MCF 10A (cell line): ENCODE measurements at places on chromosomes 4 and X. TPM values are rescaled to one million over a fixed set of nuclear protein-coding genes. Genes with fewer than 3 reads are reported as not detected.
A peak's percentile ranks its signal among the peaks of the same experiment; 100 is the strongest.

DNA sequence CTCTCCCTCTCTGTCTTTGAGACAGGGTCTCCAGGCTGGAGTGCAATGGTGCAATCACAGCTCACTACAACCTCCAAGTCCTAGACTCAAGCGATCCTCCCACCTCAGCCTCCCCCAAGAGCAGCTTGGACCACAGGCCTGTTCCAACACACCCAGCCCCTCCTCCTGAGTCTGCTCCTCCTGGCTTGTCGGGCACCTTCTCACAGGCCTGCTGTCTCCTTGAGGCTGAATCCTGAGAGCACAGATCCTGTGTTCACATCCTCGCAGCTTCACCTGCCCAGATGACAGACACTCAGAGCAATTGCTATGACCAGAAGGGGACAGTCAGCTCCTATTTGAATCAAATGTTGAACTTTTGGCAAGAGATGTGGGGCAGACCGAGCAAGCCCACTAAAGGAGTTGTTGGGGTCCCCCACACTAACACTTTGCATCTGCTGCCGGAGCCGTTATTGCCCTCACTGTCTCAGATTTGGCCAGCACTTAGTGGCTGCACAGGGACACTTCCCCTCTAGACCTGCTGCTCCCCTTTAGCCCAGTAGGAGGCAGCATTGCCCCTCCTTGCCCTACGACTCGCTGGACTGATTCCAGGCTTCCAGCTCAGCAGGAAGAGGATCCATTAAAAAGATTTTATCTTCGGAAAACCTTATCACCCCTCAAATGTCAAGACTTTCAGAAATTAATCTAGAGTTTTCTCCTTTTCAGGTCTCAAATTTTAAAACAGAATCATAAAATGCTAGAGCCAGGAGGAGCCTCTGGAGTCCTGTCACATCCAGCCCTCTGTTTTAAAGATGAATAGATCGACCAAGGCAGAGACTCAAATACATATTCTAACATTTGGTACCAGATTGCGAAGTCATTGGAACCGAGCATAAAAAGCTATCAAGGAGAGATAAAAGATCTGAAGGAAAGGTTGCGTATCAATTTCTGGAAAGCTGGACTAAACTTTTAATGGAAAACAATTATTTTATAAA lies 113.7 kb downstream of the USP46 start:
- DNase-seq, result peak; percentile 78

GRCh38 chr4:74670583-74670982 lies 123.7 kb downstream of the BTC start:
- DNase-seq, result no peak

GC gene
- total RNA-seq, result not detected in 2 replicates

- no peak for DNase-seq
Observed at GRCh38 chr4:57034520-57034919, 55.8 kb downstream of the POLR2B start.

GRCh38 chr4:7430368-7430964 lies 4.3 kb downstream of the PSAPL1 start:
- no peak for DNase-seq

GRCh38 chrX:140724736-140725135 lies 15.2 kb downstream of the LINC00632 start:
- no peak for DNase-seq

GRCh38 chrX:154419688-154420401 lies 8.5 kb downstream of the TAFAZZIN start:
- DNase-seq, result no peak

GRCh38 chr4:109406337-109406931 lies 27.2 kb upstream of the SEC24B start:
- DNase-seq, result peak; percentile 68

GRCh38 chr4:24798036-24798610 lies 2.8 kb downstream of the SOD3 start:
- no peak for DNase-seq

- DNase-seq, result no peak
Observed at GRCh38 chr4:374298-375160, 36.9 kb downstream of the ZNF141 start.
